NCI-H2081 treated with DMSO at 0.1 percent for 48 hours (cell line): ENCODE measurements at places on chromosomes 1 and 21.
A peak's percentile ranks its signal among the peaks of the same experiment; 100 is the strongest.

GRCh38 chr1:24707687-24708086 is 37.6 kb upstream of the CLIC4 start:
- DNase-seq = no peak

DNA sequence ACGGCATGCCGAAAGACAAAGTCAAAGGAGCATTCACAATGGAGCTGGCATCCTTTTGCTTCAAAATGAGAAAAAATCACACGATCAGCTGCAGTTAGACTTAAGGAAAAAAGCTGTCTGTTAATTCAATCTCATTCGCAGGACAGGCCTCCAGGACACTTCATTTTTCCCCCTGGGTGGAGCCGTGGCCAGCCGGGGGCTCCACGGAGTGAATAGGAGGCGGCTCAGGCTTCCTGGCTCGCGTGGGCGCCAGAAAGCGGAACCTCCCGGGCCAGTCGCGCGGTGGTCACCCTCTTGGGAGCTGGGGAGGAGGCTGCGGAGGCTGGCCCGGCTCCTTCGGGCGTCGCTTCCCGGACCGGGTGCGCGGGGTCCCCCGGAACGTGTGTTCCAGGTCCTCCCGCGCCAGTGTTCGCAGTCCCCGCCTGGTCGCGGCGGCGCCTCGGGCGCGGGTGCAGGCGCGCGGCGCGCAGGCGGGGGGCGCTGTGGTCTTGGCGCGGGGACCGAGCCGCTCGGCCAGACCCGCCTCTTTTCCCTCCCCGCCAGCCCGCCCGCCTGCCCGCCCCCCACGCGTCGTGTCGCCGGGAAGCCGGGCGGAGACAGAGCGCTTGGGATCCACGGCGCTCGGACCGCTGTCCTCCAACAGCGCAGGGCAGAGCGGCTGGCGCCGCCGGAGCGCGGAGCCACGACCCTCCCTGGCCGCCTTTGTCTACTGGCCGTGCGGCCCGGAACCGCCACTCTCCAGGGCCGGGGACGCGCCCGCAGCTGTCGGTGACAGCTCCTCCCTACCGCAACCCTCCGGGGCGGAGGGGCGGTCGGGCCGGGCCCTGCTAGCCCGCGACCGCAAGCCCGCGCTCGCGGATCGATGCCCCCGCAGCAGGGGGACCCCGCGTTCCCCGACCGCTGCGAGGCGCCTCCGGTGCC is at the start of gene RHOU:
Gene RHOU (plus strand): TSS at position 599 of the 921 bp plus-strand sequence. CDS start 264 bp downstream, at position 863.
- DNase-seq = no peak

- DNase-seq = no peak
Measured at GRCh38 chr21:44418876-44419230, 36.5 kb upstream of the LRRC3 start.

DNA sequence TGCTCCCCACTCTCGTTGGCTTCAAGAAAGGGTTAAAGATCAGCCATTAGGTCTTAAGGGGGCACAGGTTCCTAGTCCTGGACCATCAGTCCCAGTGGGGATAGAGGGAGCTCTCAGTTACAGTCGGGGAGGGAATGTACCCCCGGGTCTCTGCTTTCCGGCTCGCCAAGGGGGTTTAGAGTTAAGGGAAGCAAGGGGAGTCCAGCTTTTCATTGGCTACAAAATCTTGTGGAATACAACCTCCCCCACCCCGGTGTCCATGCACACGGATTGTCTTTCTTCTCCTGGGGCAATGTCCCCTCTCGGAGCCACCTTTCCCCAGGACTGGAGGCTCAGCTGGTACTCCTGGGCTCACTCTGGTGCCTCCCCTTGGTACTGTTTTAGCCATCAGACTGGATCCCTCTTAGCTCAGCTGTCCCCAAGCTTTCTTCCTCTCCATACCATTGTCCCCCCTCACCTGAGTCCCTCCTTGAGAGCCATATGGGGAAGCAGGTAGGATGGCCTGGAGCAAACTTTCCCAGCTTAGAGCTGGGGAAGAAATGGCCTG is at the start of gene A3GALT2:
Gene A3GALT2 (minus strand): TSS at position 480 of the 547 bp plus-strand sequence. CDS start 0 bp downstream, at position 480.
- no peak for DNase-seq

GRCh38 chr1:32533792-32534327 is 5.4 kb upstream of the ZBTB8A start:
- DNase-seq = no peak

GRCh38 chr1:156337888-156338179 is 258 bp downstream of the CCT3 start:
- no peak for DNase-seq

DNA sequence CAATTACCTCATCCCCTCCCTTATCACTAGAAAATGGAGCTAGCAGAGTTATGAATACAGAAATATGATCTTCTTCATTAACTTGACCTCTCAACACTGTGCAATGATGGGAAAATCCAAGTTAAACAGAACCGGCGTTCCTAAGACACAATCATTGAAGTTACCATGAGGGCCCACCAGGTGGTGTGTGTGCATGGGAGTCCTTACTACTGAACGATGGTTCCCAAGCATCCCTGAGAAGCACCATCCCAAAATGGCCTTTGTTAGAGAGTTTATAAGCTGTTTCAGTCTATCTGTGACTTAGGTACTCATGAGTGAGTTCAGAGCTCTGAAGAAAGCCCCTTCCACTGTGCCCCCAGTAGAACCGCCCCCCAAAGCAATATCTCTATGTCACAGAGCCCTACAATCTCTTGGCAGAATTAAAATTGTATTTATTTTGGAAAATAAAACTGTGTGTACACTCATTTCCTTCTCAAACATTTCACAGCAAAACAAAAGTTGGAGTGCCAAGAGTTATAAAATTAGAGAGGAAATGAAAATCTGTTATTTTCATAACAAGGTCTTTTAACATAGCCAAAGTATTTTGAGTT is 56.8 kb downstream of the PLD5 start:
- DNase-seq = peak; percentile 19

DNA sequence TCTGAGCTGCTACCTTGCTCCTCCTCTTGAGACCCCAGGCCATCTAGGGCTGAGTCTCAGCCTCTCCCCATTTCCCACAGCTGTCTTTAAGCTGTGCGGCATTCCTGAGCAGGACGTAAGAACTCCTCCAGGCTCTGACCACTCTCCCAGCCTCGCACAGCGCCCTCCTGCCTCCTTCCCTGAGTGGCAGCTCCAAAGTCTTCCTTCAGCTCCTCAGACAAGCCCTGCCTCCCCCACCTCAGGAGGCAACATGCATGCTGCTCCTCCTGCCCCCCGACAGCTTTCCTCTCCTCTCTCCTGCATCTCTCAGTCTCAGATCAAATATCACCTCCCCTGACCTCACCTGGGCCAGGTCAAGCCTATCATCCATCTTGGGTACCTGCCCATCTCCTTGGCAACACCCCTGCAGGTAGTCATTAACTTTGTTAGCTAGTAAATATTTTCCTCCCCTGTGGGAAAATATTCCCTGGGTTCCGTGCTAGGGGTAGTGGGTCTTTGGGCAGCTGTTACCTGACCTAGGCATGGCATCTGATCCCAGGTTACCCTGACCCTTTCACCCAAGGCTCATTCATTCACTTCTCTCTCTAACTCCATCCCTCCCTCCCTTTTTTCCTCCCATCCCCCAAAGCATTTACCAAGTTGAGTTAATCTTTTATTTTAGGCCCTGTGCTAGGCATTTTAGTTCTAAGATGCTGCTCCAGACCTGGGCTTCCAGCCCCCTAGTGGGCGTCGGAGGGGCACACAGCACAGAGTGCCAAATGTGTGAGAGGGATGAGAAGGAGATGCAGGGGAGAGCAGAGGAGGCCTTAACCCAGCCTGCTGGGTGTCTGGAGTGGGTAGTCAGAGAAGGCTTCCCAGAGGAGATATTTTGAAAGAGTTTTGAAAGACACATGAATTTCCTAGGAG is 419.9 kb downstream of the PTPRU start:
- DNase-seq = no peak

DNA sequence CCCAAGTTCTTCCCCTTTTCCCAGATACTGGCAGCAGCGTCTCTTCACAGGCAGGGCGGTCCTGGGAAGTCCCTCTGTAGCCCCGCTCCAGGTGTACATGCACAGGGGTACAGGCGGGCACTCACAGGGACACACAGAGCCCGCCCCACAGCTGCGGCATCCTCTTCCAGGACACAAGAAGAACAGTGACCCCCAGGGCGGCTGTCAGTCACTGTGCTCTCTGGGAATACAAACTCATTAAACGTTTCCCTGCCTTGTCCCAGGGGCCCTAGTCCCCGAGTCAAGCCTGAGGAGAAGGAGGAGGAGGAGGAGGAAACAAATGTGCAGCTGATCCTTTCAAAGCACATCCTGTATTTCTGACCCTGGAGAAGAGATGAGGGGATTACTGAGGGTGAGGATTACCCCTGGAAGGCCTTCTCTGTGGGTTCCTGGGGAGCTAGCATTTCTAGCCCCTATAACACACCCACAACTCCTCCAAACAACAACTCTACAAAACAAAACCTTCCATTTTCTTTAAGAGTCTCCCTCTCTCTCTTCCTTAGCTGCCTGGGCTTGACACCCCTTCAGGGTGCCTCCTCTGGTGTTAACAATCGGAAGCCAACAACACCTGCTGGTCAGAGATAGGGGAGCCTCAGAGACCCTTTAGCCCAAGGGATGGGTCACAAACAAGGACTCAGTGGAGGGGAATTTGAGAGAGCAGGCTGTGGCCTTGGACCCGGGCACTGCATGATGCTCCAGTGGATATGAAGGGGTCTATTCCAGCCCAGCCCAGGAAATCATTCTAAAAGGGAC is 28.4 kb upstream of the DMBX1 start:
- no peak for DNase-seq

DNA sequence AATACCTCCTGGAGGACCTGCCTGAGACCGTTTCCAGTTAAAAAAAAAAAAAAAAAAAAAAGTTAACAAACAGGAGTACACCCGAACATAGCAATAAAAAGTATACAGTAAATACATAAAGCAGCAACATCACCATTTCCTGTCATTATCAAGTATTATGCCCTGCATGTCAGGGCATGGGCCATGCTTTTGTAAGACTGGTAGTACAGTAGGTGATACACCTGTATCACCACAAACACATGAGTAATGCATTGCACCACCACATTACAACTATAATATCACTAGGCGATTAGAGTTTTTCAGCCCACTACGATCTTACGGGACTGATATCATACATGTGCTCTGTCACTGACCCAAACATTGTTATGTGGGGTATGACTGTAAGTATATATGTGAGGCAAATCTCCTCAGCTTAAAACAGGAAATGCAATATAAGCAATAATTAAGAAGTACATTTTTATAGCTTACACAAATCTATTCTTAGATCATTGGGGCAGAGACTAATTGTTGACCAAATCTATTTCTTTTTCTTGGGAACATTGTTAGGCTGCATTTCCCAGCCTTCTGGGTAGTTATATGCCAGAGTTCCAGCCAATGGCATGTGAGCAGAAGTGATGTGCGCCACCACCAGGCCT is 98.1 kb downstream of the PLD5 start:
- no peak for DNase-seq

DNA sequence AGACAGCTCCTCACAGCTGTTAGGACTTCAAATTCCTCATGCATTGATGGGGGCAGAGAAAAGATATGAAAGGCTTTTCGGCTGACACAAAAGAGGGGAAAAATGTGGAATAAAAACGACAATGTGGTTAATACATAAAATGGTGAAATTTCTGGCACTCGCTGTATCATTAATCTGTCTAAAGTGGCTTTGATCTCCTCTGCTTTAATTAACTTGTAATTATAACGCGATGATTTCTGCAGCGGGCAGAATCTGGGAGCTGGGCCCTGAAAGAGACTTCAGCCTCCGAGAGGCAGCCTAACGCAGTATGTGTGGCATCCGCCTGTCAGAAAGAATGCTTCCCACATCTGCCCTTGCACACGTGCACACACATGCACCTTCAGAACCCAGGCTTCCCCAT is 144.1 kb upstream of the IGSF21 start:
- DNase-seq = no peak

- no peak for DNase-seq
Measured at GRCh38 chr1:24551290-24551959, 4.5 kb upstream of the NCMAP start.

GRCh38 chr1:247574664-247575063 is 13.5 kb upstream of the OR2G2 start:
- no peak for DNase-seq

DNA sequence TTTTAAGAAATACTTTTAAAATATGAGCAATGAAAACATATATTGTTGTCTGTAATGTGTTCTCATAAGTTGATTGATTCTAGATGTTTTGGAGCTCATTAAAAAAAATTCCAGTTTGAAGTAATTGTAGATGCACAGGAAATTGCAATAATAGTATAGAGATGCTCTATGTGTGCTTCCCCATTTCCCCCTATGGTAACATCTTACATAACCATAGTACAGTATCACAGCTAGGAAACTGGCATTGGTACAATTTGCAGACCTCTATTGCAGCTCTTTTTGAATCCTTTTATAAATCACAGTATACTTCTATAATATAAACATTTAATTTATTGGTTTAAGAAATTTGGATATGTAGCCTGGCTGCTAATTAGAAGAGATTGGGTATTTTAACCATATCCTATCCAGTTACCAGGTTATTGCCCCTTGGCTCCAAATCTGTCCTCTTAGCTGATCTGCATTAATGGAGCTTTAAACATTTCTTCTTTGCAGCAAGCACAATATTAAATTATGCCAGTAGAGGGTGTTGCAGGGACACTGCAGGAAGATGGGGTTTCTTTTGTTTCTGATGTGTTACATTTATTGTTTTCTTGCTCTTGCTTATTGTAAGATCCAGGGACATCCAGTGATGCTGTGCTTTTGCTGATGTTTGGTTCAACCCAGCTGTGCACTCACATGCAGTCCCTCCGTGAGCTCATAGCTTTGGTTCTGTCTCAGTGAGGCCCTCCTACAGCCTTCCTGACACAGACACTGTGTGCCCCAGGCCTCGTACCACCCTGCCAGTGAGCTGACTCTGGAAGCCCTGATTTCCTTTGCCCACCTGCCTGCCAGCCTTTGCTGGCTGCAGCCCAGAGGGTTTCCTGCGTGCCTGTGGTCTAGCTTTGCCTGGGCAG is 103.3 kb downstream of the RABGAP1L start:
- peak; percentile 43 for DNase-seq

GRCh38 chr1:236465959-236466303 is 57.9 kb upstream of the LGALS8 start:
- no peak for DNase-seq

- DNase-seq = no peak
Measured at GRCh38 chr1:60108196-60108595, 34.6 kb upstream of the C1orf87 start.

GRCh38 chr1:31428436-31429221 is 15.6 kb downstream of the SERINC2 start:
- no peak for DNase-seq
